ENCODE measurements at places on chromosomes 1 and 21. TPM values are rescaled to one million over a fixed set of nuclear protein-coding genes. Genes with fewer than 3 reads are reported as not detected.
A peak's percentile ranks its signal among the peaks of the same experiment; 100 is the strongest.

GRCh38 chr1:154193821-154194220 is 1.9 kb upstream of the TPM3 start:
- H3K27ac ChIP-seq: no peak overlapping the region
- H3K36me3 ChIP-seq: no peaks in the 10 kb centered on the region
- H3K4me1 ChIP-seq: no peaks in the 10 kb centered on the region

The OR2L3 gene
- total RNA-seq: not detected

The FCGR3B gene
- not detected for total RNA-seq

DNA sequence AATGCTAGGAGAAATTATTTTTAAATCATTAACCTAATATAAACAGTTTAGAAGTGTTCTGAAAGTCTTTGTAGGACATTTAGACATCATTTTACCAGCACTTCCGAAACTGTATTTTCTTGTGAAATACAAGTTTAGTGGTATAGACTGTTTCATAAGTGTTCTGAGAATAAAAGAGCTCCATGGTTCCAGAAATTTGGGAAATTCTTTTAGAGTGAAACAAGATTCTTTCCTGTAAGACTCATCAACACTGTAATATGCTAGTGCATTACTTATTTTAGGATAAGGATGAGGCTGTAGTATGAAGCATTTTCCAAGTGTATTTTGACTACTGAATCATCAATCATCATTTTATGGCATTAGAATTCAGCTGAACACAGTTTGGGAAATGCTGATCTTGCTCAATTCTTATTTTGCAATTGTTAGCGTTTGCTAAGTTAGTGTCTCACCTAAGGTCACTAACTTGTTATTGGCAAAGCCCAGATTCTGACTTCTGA is 73.4 kb downstream of the CEP350 start:
- H3K4me3 ChIP-seq: no peak overlapping the region
- H3K36me3 ChIP-seq: peaks cover 2% of the 10 kb centered on the region
- DNase-seq: no peak
- H3K4me1 ChIP-seq: no peaks in the 10 kb centered on the region

The PDE4B gene
- 2.9 TPM for total RNA-seq

DNA sequence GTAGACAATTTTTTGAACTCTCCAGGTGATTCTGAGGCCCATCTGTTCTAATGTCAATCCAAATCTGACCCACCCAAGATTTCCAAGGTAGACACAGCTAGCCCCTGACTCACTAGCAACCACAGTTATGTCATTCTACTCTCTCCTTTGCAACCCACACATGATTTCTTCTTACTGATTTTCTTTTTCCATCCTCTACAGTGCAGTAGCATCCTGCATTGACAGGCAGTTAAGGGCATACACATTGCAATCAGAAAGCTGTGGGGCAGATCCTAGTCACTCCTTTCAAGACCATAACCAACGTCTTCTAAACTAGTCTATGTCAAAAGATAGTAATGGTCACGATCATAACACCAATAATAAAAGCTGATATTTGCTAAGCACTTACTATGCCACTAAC is 54.2 kb downstream of the JAK1 start:
- peaks cover 10% of the 10 kb centered on the region for H3K36me3 ChIP-seq
- no peak overlapping the region for H3K4me3 ChIP-seq
- H3K27ac ChIP-seq: no peak overlapping the region
- no peaks in the 10 kb centered on the region for H3K27me3 ChIP-seq

GRCh38 chr1:63920154-63921117 is 146.6 kb downstream of the ROR1 start:
- H3K27me3 ChIP-seq: no peaks in the 10 kb centered on the region
- peak overlapping the region; percentile 3 for H3K4me3 ChIP-seq
- H3K36me3 ChIP-seq: peaks cover 20% of the 10 kb centered on the region
- H3K27ac ChIP-seq: peak overlapping the region; percentile 56

- no peak overlapping the region for H3K27ac ChIP-seq
- DNase-seq: no peak
- H3K4me1 ChIP-seq: peaks cover 71% of the 10 kb centered on the region
- peaks cover 9% of the 10 kb centered on the region for H3K27me3 ChIP-seq
Measured at GRCh38 chr1:46523496-46524353, 27.7 kb downstream of the KNCN start.

DNA sequence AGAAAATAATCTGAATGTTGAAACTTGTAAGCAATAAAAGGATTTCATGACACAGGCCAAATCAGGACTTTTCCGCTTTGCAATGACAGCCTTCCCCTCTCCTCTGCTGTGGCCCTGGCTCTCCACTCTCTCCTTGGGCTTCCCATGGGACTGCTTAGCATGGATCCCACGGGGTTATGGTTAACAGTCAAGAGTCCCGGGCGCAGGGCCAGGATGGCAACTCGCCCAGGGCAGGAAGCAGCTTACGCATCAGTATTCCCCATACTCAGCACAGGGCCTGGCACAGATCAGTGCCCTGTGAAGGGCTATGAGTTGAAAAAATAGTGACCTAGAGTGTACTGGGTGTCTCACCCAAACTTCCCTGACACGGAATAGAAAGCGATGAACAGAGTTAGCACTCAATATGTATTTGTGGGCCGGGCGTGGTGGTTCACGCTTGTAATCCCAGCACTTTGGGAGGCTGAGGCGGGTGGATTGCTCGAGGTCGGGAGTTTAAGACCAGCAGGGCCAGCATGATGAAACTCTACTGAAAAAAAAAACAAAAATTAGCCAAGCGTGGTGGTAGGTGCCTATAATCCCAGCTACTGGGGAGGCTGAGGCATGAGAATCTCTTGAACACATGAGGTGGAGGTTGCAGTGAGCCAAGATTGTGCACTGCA is 29.1 kb upstream of the GRHL3 start:
- no peak overlapping the region for H3K4me3 ChIP-seq
- no peak overlapping the region for H3K27ac ChIP-seq
- H3K36me3 ChIP-seq: no peaks in the 10 kb centered on the region
- peak; percentile 57 for DNase-seq

GRCh38 chr1:45015683-45016082 is 3.6 kb downstream of the UROD start:
- DNase-seq: no peak
- peaks cover 18% of the 10 kb centered on the region for H3K36me3 ChIP-seq
- H3K27me3 ChIP-seq: no peaks in the 10 kb centered on the region
- peaks cover 9% of the 10 kb centered on the region for H3K4me1 ChIP-seq
- H3K27ac ChIP-seq: no peak overlapping the region

The RIIAD1 gene
- not detected for total RNA-seq

The FCER1G gene
- not detected for total RNA-seq

GRCh38 chr1:91621360-91621759 is 120.7 kb downstream of the CDC7 start:
- H3K27ac ChIP-seq: no peak overlapping the region
- peaks cover 12% of the 10 kb centered on the region for H3K4me1 ChIP-seq
- no peaks in the 10 kb centered on the region for H3K27me3 ChIP-seq
- no peak for DNase-seq

The ITGB2 gene
- 0.42 TPM for total RNA-seq

The BCL2L15 gene
- 16.8 TPM for total RNA-seq

DNA sequence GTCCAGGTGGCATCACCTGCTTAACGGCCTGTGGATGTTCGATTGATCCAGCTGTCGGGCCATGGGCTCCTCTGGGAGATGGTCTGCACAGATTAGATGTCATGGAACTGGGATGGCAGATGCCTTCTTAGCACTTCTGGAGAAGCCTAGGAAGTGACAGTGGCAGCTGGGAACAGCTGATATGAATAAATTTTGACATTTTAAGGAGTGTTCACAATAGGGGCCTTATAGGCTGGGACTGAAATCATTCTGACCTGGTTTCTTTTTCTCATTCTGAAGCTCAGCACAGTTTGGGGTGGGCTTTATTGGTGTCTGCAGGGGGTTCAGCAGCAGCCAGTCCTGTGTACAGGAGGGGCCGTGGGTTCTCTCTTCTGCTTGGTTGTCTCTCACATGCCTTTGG is 175.3 kb downstream of the CACNA1E start:
- H3K27me3 ChIP-seq: no peaks in the 10 kb centered on the region
- H3K4me3 ChIP-seq: no peak overlapping the region
- no peak overlapping the region for H3K27ac ChIP-seq
- H3K4me1 ChIP-seq: no peaks in the 10 kb centered on the region

The TRIM63 gene
- not detected for total RNA-seq

- no peak overlapping the region for H3K27ac ChIP-seq
- H3K27me3 ChIP-seq: no peaks in the 10 kb centered on the region
- no peaks in the 10 kb centered on the region for H3K36me3 ChIP-seq
Measured at GRCh38 chr1:235818632-235819136, 48.0 kb downstream of the LYST start.

GRCh38 chr21:31347435-31348032 is 3.5 kb upstream of the TIAM1 start:
- DNase-seq: peak; percentile 20
- H3K27me3 ChIP-seq: no peaks in the 10 kb centered on the region
- peaks cover 14% of the 10 kb centered on the region for H3K4me1 ChIP-seq
- peaks cover 20% of the 10 kb centered on the region for H3K36me3 ChIP-seq
- peak overlapping the region; percentile 53 for H3K4me3 ChIP-seq

DNA sequence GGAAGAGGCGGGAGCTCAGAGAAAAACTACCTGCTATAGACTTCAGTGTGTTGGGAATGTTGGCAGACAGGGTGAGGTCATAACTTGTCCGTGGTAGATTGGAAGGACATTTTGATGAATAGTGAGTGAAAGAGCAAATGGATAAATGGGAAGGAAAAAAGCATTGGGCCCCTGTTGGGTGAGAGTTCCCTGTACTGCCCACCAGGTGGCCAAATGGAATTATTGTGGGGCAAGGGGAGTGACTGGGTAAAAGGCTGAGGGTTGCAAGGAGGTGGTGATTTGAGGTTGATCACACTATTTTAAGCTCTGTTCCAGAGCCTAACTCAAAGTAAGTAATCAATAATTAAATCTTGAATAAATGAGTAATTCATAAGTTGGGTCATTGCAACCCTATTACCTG is 60.4 kb downstream of the MRPS6 start:
- peaks cover 9% of the 10 kb centered on the region for H3K4me1 ChIP-seq
- peaks cover 6% of the 10 kb centered on the region for H3K36me3 ChIP-seq
- H3K27me3 ChIP-seq: no peaks in the 10 kb centered on the region
- no peak overlapping the region for H3K27ac ChIP-seq
- no peak for DNase-seq

DNA sequence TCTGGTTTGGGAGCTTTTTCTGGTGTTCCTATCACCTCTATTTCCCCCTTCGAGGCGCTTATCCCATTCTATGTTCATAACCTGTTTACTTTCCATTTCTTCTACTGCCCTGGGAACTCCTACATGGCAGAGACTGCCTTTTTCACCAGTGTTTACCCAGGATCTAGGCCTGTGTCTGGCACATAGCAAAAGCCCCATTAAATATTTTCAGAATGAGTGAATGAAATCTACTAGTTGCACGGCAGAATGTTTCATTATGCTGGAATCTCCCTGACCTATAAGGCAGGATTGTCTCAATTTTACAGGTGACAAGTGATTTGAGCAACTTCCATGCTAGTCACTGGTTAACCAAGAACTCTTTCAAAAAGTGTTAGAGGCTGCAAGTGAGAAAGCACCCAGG is 70.1 kb downstream of the PGM1 start:
- DNase-seq: peak; percentile 35
- H3K27ac ChIP-seq: peak overlapping the region; percentile 99
- H3K4me1 ChIP-seq: peaks cover 53% of the 10 kb centered on the region
- H3K4me3 ChIP-seq: peak overlapping the region; percentile 50
- H3K36me3 ChIP-seq: peaks cover 38% of the 10 kb centered on the region

DNA sequence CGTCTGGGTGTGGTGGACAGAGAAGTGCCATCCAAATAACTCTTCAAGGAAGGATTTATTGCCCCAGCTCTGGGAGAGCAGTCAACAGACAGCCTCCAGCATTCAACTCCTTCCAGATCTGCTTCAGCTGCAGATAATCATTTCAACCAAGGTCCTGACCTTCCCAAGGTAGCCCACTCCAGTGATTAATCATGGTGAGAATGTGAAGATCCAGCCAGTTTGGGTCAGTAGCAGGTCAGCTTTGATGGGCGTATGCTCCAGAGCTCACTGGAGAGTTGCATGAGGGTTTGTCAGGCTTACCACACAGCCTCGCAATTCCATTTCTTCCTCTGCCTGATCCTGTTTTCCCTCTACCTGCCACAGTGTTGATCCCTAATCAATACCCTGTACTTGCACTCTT is 214.5 kb upstream of the ZRANB2 start:
- H3K27me3 ChIP-seq: no peaks in the 10 kb centered on the region
- no peak overlapping the region for H3K4me3 ChIP-seq
- H3K27ac ChIP-seq: no peak overlapping the region
- no peak for DNase-seq

GRCh38 chr1:183730107-183730724 is 74.7 kb upstream of the RGL1 start:
- no peaks in the 10 kb centered on the region for H3K27me3 ChIP-seq
- H3K27ac ChIP-seq: no peak overlapping the region
- DNase-seq: no peak
- no peaks in the 10 kb centered on the region for H3K36me3 ChIP-seq

GRCh38 chr1:234725177-234726132 is 115.5 kb upstream of the IRF2BP2 start:
- no peaks in the 10 kb centered on the region for H3K27me3 ChIP-seq
- peak overlapping the region; percentile 85 for H3K27ac ChIP-seq
- peaks cover 46% of the 10 kb centered on the region for H3K36me3 ChIP-seq
- no peak for DNase-seq

- H3K27me3 ChIP-seq: no peaks in the 10 kb centered on the region
- H3K27ac ChIP-seq: no peak overlapping the region
- H3K36me3 ChIP-seq: peaks cover 44% of the 10 kb centered on the region
- no peak for DNase-seq
- H3K4me3 ChIP-seq: no peak overlapping the region
- H3K4me1 ChIP-seq: no peaks in the 10 kb centered on the region
Measured at GRCh38 chr1:11057477-11057876, 2.3 kb downstream of the SRM start.

DNA sequence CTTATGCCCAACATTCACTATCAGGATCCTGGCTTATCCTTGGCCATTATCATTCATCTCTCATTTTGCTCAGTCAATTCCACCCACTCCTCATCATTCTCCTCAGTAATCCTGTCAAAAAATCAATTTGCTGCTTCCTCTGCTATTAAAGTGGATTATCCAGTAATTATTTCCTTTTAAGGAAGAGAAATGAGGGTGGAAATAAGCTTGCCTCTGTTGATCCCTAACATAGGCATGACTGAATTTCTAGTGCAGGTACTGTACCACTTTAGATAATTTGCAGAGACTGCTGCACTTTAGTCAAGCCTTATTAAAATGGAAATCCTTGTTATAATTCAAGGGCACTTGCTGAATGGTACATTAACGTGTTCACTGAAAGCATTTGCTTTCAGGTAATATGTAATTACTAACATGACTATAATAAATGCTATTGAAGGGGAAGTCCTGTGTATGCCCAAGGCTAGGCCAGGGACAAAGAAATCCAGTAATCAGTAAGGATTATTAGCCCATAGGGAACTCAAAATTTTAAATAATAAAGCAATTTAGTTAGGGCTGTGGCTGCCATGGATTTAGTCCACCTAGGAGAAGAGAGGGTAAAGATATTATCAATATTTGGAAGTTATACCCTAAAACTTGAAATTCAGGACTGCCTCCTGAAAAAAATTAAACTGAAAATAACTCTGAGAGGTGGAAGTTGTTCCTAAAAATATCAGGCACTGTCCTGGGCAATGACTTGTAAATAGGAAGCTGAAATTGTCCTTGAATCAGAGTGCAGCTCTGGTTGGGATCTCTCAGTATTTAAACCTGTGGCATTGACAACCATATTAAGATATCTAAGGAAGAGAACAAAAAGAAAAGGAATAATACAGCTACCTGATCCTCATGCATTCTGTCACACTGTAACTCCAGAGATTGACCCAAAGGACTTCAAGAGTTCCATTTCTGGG is 43.4 kb downstream of the RGS2 start:
- H3K27me3 ChIP-seq: no peaks in the 10 kb centered on the region
- DNase-seq: no peak
- H3K4me3 ChIP-seq: no peak overlapping the region
- no peak overlapping the region for H3K27ac ChIP-seq

GRCh38 chr1:905811-906599 is 17.7 kb upstream of the SAMD11 start:
- H3K4me3 ChIP-seq: no peak overlapping the region
- no peak for DNase-seq
- no peak overlapping the region for H3K27ac ChIP-seq
- H3K4me1 ChIP-seq: peaks cover 3% of the 10 kb centered on the region
- H3K36me3 ChIP-seq: peaks cover 12% of the 10 kb centered on the region
